ENCODE measurements at places on chromosomes 3 and 15.

DNA sequence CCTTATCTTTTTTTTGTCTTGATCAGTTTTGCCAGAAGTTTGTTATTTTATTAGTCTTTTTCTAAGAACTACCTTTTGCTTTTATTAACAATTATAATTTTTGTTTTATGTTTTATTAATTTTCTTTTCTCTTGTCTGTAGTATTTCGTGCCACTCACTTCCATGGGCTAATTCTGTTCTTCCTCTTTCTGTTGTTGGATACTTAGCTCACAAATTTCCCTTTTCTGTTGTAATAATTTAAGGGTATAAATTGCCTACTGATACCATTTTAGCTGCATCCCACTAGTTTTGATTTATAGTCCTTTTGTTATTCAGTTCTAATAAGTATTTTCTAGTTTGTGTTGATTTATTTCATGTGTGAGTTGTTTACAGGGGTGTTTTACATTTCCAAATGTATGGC lies 48.6 kb downstream of the SNRK start:
- DNase-seq: no peak

GRCh38 chr3:66430876-66431275 lies 69.9 kb downstream of the LRIG1 start:
- DNase-seq: no peak

DNA sequence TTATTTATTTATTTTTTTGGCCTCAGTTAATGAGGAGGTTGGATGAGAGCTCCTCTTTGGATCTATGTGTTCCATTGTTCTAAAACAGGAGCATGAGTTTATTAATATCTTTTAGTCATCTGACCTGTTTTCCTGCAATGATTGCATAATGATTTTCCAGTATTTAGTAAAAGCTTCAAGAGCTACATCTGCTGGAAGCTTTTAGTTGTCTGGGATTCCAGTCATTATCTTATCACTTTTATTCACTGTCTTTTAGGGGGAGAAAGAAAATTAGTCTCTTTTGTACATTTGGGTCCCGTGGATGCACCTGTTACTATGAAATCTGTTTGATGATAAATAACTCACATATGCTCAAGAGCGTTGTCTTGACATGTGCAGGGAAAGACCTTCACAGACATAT lies 1270.0 kb downstream of the ROBO1 start:
- peak; percentile 51 for DNase-seq

DNA sequence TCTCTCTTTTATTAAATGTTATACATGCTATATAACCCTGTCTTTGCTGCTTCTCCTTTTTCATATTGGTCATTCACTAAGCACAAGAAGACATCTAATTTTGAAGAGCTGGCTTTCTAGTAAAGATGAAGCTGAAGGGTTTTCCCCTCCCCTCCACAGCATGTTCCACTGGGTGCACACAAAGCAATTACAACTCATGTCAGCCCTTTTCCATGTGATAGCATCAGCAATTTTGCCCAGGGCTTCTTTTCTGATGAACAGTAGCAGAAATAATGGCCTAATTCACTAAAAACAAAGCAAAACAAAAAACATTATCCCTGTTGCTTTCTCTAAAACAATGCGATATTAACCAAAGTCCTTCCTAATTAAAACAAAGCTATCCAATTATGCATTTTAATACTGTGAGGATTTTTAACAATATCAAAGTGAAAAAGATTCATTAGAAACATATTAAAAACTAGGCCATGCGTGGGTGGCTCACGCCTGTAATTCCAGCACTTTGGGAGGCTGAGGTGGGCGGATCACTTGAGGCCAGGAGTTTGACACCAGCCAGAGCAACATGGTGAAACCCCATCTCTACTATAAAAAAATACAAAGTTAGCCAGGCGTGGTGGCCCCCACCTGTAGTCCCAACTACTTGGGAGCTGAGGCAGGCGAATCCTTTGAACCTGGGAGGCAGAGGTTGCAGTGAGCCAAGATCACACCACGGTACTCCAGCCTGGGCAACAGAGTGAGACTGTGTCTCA lies 12.2 kb upstream of the PIK3R4 start:
- DNase-seq: no peak

- DNase-seq: peak; percentile 1
These were observed 196.7 kb downstream of the PLCH1 start for GRCh38 chr3:155548195-155548594.

- DNase-seq: peak; percentile 31
These were observed 156.2 kb upstream of the IQSEC1 start for GRCh38 chr3:13229273-13229949.

GRCh38 chr15:75704618-75705017 lies 8.0 kb downstream of the CSPG4 start:
- DNase-seq: no peak

DNA sequence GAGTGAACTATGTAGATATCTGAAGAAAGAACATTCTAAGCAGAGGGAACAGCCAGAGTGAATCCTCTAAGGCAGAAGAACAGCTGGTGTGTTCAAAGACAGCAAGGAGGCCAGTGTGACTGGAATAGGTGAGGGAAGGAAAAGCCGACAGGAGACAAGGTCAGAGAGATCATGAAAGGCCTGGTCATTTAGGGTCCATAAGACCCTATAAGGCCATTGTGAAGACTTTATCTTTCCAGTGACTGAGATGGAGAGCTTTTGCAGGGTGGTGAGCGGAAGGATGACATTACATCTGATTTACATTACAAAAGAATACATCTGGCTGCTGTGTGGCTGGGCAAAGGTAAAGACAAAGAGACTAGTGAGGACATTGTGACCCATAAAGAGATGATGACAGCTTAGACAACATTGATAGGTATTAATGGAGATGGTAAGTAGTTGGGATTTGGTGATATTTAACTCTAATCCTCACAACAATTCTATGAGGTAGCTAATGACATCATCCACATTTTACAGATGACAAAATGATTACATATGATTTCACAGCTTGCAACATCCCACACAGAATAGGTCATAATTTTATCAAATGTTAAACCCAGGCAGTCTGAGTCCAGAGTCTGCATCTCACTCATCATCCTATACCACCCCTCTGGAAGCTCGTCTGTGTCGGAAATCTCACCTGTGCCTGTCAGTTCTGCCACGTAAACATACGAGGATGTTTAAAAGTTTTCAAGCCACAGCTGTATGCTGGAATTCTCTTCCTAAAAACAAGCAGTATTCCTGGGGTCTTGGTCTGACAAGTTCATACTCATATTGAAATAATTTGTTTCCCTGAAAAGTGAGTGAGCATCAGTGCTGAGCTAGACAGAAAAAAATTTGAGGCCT lies 70.2 kb upstream of the PIK3R4 start:
- DNase-seq: no peak

- DNase-seq: no peak
These were observed 3.9 kb downstream of the CLCN2 start for GRCh38 chr3:184357248-184358123.

DNA sequence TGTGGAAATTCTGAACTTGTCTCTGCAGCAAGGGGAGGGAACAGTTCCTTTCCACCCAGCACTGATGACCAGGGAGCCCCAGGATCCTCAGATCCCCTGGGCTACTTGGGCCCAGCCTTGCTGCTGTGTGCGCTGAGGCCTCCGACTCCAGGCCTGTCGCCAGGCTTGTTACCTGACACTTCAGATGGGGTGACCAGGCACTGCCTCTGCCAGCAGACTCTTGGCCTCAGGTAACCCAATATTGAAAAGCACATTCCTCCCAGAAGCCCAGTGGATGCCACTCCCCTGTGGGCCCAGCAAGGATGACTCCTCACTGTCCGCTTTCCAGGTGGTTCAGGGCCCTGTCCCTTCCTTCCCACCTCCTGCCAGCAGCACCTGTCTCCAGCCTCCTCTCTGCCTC lies 3.5 kb upstream of the PLA2G4E start:
- DNase-seq: no peak

DNA sequence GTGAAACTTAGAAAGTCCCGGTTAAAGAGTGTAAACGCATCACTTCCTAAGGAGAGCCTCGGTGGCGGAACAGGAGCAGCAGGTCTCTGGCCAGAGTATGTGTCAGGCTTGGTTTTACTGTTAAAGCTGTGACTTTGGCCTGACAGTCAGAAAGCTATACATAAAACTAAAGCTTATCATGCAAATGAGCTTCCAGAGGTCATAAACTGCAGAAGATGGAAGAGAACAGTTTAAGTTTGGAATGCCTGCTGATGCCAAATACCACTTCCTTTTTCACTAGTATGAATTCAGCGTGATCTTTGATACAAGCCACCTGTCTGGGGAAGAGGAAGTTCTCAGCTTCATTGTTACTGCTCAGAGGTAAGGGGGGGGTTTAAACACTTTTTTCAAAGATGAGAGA lies 125.1 kb upstream of the CTDSPL start:
- DNase-seq: no peak

GRCh38 chr15:71666763-71667620 lies 143.4 kb upstream of the NR2E3 start:
- DNase-seq: no peak

DNA sequence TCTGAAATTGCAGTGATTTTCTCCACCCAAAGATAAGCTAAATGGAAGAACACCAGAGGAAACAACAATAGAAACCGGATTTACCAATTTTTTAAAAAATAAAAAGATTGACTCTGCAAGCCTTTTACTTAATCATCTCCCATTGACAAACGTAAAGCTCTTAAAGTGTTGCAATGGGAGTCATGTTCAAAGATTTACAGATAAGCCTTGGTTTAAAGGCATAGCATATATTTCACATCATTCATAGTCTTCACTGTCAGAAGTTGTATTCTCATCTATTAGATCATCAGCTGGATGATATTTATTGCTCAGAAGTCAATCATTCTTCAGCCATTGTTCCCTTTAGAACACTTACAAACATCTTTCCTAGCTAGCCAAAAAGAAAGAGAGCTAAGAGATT lies 397.6 kb downstream of the GBE1 start:
- DNase-seq: peak; percentile 12

All from choroid plexus epithelial cell (primary cell).